HL-60 (cell line): ENCODE measurements at places on chromosomes 1 and 21.

DNA sequence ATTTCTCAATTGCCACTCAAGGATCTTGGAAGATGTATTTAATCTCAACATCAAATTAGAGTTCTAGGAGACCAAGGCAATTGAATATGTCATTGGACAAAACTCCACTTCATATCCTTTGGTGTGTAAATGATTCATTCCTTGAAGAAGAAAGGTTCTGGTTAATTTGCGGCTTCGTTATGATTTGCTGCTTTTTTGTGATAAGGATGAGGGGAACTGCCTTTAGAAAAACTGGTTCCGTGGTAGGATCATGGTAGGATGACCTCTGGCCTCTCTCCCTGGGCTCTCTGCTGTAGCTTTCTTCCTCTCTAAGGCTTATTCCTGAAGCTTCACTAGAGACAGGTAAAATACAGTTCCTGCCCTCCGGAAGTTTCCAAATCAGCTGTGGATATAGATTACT lies 51.5 kb upstream of the ERRFI1 start:
- no peak for DNase-seq

- no peak for DNase-seq
Observed at GRCh38 chr1:169874229-169874628, 19.5 kb downstream of the SCYL3 start.

GRCh38 chr1:32733582-32734321 lies 31.2 kb upstream of the SYNC start:
- no peak for DNase-seq

DNA sequence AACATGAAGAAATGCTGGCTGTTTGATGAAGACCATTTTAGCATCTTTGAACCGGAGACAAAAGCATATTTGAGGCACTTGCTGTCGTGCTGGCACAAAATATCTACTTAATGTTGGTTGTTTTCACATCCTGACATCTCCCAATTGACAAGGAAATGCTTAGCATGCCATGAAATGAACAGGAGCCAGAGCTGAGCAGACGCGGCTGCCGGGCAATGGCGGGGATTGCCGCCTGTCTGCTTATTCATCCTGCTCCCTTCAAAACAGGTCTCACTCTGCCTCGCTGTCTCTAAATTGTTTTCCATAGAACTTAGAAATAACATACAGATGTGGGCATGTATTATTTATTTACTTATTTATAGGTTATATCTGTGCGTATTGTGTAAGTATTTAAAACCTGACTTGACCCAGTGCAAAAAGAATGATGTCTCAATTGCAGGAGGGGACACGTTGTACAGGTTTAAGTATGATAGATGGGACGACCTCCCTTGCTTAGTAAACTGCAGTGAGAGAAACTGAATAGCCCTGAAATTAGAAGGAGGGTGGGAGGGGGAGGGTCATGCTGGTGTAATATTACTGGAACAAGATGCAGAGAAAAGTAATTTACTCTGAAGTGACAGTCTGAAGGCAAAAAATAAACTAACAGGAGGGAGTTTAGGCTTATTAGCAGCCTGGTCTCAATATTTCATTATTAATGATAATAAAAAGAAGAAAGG lies 590.4 kb upstream of the PLXNA2 start:
- DNase-seq, result no peak

DNA sequence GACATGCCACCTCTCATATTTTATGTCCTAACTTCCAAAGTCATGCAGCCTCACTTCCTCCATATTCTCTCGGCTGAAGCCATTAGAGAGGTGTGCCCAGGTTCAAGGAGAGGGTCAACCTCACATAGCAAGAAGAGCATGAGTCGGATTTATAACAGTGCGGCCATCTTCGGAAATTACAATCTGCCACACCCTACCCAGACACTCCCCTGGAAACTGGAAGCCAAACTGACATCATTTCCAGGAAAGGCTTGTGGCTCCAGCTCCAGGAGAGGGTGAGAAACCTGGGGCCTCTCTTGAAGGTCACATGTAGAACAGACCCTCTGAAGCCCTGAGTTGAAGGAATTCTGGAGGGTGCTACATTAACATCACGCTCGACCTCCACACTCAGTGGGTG lies 73.5 kb downstream of the RRAGC start:
- no peak for DNase-seq

DNA sequence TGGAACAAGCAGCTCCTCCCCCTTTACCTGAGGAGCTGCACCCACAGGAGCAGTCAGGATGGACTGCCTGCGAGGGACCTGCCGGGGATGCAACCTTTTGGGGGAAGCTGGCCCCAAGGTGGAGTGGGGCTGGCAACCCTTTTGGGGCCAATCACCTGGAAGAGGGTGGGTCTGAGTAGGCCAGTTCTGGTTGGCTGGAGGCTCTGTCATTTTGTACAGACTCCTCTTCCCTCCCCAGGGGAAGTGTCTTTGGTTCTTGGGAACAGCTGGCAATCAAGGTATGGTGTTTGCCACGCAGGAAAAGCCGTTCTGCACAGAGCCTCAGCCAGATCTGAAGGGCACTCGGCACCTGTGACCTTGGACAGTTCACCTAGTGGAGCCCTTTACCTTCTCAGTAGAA lies 280 bp upstream of the A3GALT2 start:
- DNase-seq, result no peak

DNA sequence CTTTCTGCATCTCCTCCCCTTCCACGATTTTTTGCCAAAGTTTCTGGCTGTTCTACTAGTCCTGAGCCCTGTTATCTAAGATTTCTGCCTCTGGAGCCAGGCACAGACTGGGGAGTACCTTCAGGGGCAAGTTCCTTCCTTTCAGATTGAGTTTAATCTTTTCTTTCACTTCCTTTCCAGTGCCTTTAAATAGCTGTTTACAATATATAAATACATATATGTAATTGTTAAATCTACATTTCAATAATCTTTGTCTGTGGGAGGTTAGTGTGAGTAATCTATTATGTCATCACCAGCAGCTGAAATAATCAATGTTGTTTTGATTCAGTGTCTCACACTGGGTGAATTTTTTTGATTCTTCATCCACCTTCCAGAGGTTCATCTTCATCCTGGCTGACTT lies 31.8 kb downstream of the DIPK1A start:
- no peak for DNase-seq

DNA sequence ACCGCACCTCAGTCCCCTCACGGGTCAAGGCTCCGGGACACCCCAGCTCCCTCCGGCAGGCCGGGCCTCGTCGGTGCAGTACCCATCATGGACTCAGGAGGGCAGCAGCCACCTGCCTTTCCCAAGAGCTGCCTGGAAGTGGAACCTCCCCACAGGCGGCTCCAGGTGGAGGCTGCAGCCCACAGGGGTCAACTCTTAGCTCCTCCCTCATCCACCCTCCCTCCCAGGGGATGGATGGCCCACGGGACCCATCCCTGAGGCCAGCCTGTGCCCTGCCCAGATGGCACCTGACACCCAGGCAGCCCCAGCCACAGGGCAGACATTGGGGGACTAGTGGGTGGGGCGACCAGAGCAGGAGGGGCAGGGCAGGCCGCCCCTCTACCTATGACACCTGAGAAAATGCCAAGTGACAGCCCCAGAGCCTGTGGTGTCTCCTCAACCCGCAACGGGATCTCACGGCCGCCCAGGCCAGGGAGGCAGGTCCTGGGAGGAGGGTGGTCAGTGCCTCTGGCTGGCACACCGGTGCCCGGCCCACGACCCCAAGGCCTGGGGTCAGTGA lies 1.2 kb upstream of the ARHGEF16 start:
- peak; percentile 21 for DNase-seq

DNA sequence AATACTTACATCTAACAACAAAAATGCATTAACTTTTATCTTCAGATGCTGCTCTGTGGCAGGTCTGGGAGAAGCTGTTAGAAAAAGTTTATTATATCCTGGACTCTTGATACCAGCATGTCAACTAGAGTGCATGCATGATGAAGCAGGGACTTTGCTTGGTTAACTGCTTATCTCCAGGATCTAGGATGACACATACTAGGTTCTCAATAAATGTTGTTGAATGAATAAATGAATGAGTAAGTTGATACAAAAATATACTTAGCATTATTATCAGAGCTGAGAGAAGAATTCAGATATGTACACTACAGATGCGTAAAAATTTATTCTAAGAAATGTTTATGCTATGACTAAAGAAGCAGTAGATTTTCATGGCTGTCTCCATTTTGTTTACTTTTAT lies 304.3 kb downstream of the LTN1 start:
- DNase-seq, result no peak

DNA sequence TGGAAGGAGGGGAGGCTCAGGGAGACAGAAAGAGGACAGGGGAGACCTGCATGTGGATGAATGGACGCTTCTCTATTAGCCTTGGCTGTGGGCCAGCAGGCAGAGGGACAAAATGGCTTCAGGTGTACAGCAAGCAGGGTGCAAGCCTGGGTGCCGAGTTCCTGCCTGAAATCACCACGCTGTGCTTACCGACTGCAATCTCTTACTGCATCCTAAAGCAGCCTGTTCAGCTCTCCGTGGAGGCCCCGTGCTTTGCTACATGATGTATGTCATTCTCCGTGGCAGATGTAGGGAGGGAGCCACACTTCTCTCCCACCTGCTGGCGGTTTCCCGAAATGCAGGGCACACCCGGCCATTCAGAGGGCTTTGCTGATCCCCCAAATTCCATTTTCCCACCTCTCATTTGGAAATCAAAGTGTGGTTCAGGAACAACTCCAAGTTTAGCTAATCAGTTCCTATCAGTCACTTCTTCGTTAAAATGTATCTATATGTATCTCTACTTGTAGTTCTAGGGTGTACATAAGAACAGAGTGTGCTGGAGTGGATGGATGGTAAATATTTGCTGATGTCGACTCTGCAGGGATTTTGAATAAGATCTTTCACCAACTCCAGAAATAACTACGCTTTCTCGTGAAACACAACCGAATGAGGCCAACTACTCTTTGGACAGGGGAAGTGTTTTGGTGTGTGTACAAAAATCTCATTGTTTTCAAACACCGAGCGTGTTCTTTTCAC lies 122.3 kb upstream of the BACE2 start:
- peak; percentile 7 for DNase-seq

- DNase-seq, result no peak
Observed at GRCh38 chr1:15749399-15750291, 7.3 kb downstream of the TMEM82 start.

DNA sequence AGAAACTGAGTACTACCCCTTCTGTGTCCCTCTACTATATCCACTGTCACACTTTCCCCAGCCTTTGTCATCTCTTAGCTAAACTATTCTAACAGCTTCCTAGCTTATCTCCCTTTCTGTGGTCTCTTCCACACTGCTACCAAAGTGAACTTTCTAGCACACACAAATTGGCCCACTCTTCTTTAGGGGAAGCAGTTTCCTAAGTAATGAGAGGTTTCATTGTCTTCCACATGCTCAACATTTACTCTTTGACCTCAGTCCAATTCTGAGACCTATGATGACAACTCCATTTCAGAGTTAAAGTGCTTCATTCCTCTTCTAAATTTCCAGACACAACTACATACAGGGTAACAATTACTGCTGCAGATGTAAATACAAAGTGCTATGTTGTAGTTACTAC lies 32.9 kb downstream of the SCYL3 start:
- DNase-seq, result no peak

GRCh38 chr1:209767706-209768105 lies 11.9 kb downstream of the TRAF3IP3 start:
- peak; percentile 81 for DNase-seq

DNA sequence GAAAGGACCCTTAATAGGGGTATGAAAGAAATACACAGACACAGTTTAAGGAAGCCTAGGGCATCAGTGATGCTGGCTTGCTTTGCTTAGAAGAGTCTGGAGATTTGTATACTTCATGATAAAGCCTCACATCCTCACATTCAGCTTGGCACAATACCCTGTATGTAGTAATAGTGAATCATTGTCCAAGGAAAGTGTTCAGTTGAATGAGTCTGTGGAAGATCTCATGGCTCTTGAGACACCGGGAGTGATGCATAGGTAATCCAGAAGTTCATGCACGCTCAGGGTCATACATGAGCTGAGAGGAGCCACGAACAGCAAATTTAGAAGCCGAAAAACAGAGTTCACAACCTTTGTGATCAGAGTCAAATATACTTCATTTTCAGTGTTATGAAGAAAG lies 537.2 kb upstream of the TMPRSS15 start:
- DNase-seq, result no peak

- peak; percentile 15 for DNase-seq
Observed at GRCh38 chr1:8382051-8382505, 64.2 kb downstream of the SLC45A1 start.

DNA sequence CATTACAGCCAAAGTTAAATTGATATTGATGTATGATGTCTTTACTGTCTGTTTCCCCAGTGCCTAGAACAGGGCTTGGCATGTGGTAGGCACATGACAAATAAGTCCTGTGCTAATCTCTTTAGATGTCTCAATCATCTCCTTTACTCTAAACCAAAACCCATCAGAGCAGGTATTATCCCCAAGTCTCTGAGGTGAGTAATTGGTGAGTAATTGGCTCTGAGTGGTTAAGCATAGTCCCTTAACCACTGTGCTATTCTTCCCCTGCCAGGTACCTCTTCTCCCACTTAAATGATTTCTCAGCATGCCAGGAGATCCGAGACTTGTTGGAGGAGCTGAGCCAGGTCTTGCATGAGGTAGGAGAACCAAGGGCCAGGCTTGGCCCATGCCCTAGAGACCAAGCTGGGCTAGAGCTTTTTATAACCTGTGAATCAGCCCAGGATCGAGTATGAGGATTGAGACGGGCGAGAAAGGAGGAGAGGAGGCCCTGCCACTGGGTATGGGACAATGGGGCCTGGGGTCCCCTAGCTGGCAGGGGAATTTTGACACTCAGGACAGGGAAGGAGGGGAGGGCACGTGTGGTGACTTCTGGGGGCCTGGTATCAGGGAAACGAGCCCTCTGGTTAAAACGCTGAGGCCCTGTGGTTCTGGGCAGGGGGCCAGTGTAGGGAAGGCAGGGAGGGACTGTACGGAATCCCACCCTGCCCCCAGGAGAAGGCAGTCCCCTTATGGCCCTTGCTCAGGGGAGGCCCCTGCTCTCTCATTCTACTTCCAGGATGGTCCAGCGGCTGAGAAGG lies 4.5 kb downstream of the CNKSR1 start:
- DNase-seq, result no peak

DNA sequence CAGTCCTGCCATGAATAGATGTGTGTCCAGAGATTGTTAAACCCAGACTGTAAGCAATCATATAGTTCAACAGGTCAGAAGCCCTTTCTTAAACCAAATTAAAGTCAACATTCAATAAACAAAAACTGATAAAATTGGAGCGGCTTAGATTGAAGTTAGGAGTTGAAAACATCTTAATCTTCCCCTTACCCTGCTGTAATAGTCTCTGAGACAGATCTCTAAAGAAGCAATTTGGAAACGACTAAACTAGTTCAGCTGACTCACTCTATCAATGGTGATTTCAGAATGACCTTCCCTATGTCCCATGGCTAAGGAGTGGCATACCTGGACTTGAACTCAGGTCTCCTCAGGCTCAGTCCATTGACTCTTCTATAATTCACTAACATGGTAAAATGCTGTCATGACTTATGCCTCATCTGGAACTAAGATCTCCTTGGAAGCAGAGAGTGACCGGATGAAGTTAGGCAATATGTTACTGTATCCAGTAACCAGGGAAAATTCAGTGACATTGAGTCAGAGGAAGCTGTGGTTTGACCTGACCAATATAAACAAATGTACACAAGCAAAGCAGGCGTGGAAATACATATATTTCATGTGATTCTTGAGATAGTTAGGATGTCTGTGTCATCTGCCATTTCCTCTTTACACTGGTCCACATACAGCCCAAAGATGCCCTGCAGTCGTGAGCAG lies 30.1 kb downstream of the SGIP1 start:
- DNase-seq, result no peak
